ENCODE measurements at places on chromosomes 1 and 21. TPM values are rescaled to one million over a fixed set of nuclear protein-coding genes. Genes with fewer than 3 reads are reported as not detected.
A peak's percentile ranks its signal among the peaks of the same experiment; 100 is the strongest.

Gene CRYAA
- total RNA-seq: not detected

Gene CELF3
- not detected for total RNA-seq

Gene RNF187
- 123 TPM for total RNA-seq

Gene C1orf87
- under 0.01 TPM for total RNA-seq

DNA sequence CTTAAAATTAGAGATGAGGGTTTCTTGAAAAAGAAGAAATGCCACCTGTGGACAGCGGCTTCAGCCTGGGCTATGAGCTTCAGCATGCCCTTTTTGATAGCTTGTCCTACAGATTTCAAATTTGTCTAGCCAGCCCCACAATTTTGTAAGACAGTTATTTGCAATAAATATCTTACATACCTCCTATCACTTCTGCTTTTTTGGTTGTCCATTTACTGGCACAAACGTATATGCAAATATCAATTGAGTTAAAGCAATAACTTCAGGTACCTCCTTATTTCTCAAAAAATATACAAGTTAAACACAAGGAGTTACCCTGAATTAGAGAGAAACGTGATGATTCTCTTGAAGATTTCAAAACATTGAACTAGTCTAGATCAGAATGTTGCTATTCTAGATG, 53.5 kb downstream of the OLFM3 start:
- H3K27ac ChIP-seq: no peak overlapping the region
- no peaks in the 10 kb centered on the region for H3K36me3 ChIP-seq
- H3K27me3 ChIP-seq: no peaks in the 10 kb centered on the region
- no peaks in the 10 kb centered on the region for H3K4me1 ChIP-seq
- no peak overlapping the region for H3K4me3 ChIP-seq
- no peak for DNase-seq

- H3K4me3 ChIP-seq: no peak overlapping the region
- no peaks in the 10 kb centered on the region for H3K4me1 ChIP-seq
- no peaks in the 10 kb centered on the region for H3K27me3 ChIP-seq
- DNase-seq: no peak
- no peaks in the 10 kb centered on the region for H3K36me3 ChIP-seq
- H3K27ac ChIP-seq: no peak overlapping the region
Observed at GRCh38 chr1:164163289-164163849, 395.6 kb upstream of the PBX1 start.

DNA sequence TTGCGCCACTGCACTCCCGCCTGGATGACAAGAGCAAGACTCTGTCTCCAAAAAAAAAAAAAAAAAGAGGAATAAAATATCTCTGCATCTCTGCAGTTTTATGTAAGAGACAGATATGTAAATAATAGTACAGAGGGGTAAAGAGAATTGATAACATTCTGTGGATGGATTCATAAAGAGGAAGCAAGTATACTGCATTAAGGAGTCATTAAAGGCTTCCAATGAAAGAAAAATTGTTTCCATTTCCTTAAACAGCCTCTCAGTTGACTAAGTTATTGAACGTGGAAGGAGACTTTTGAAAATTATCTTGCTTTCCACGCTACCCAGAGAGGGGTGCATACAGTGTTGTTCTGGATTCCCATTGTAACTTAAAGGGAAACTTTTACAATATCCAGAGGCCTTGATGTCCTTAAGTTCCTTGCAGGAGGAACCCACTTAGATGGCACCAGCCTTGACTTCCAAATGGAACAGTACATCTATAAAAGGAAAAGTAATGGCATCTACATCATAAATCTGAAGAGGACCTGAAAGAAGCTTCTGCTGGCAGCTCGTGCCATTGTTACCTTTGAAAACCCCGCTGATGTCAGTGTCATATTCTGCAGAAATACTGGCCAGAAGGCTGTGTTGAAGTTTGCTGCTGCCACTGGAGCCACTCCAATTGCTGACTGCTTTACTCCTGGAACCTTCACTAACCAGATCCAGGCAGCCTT, 13.8 kb downstream of the CEP350 start:
- no peak overlapping the region for H3K4me3 ChIP-seq
- H3K4me1 ChIP-seq: no peaks in the 10 kb centered on the region
- no peaks in the 10 kb centered on the region for H3K27me3 ChIP-seq

DNA sequence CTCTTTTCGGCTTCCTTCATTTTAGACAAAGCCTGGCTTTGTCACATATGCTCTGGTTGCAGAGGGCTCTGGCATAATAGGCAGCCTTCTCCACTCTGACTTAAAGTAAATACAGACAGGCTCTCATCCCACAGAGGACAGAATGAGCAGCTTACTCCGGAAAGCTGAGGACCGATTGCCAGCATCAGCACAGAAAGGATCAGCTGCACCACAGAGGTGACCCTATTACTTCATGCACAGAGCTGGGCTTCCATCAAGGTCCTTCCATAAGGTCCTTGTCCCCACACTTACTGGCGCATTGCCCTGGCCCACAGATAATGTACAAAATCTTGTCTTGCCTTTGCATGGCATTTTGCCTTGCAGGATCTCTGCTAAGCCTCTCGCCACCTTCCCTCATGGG, 67.6 kb downstream of the SEC16B start:
- H3K27me3 ChIP-seq: no peaks in the 10 kb centered on the region
- H3K4me3 ChIP-seq: no peak overlapping the region
- H3K4me1 ChIP-seq: no peaks in the 10 kb centered on the region
- no peak overlapping the region for H3K27ac ChIP-seq
- H3K36me3 ChIP-seq: no peaks in the 10 kb centered on the region

GRCh38 chr1:75614399-75614756, 3.5 kb upstream of the SLC44A5 start:
- H3K27ac ChIP-seq: no peak overlapping the region
- no peaks in the 10 kb centered on the region for H3K4me1 ChIP-seq
- no peaks in the 10 kb centered on the region for H3K36me3 ChIP-seq
- DNase-seq: no peak
- no peak overlapping the region for H3K4me3 ChIP-seq

DNA sequence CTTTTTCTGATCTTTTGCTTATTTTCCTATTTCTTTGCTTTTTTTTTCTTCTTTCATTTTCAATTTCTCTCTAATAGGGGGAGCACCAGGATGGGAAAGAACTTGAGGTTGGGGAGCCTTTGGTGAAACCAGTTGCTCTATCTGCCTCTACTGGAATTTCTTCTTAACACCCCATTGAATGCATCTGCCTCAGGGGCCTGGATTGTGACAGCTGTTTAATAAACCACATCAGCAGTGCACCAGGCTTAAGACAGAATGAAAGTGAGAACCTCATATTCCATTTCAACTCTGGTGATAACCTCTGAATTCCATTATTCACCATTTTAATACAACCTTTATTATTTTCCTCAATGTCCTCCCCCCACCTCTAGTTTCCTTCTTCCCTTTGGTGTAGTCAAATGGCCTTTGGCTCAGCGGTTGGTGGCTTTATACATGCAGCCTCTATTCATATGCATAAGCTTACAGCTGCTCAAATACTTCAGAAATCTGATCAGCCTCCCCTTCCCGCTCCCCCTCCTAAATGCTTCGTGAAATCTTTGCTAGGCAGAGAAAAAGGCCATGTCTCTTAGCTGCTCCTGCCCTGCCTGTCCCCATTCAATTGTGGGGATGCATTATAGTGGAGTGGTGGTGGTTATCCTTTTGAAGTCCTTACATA, 537.3 kb upstream of the PLXNA2 start:
- H3K36me3 ChIP-seq: no peaks in the 10 kb centered on the region
- H3K4me1 ChIP-seq: no peaks in the 10 kb centered on the region
- H3K27ac ChIP-seq: no peak overlapping the region
- DNase-seq: no peak
- H3K4me3 ChIP-seq: no peak overlapping the region

DNA sequence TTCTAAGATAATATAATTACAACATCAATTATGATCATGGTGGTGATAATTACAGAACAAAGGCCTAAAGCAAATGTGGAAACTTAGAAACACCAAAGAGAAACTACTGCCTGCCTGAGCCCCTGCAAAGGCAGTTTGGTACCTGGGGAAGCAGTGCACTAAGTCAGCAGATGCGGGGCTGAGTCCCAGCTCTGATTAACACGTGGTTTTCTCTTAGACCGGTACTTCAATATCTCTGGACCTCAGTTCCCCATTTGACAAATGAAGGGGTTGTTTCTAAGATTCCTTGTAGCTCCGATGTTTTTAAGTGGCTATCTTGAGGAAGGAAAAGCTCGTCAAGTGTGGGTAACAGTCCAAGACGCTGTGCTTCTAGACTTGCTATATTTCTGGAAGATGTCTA, 16.7 kb upstream of the PLEKHA6 start:
- H3K4me3 ChIP-seq: no peak overlapping the region
- no peaks in the 10 kb centered on the region for H3K36me3 ChIP-seq
- H3K27ac ChIP-seq: no peak overlapping the region
- peaks cover 61% of the 10 kb centered on the region for H3K27me3 ChIP-seq
- no peak for DNase-seq

GRCh38 chr1:53381790-53382401, 54.0 kb upstream of the LRP8 start:
- peak; percentile 82 for DNase-seq
- H3K27ac ChIP-seq: no peak overlapping the region
- peaks cover 9% of the 10 kb centered on the region for H3K27me3 ChIP-seq
- no peaks in the 10 kb centered on the region for H3K36me3 ChIP-seq
- H3K4me3 ChIP-seq: no peak overlapping the region

GRCh38 chr1:155080312-155081228, 1.9 kb downstream of the EFNA3 start:
- peaks cover 6% of the 10 kb centered on the region for H3K4me1 ChIP-seq
- no peak for DNase-seq
- H3K36me3 ChIP-seq: no peaks in the 10 kb centered on the region

- H3K36me3 ChIP-seq: no peaks in the 10 kb centered on the region
- H3K27ac ChIP-seq: no peak overlapping the region
- no peaks in the 10 kb centered on the region for H3K4me1 ChIP-seq
- DNase-seq: no peak
- no peaks in the 10 kb centered on the region for H3K27me3 ChIP-seq
Observed at GRCh38 chr1:26580116-26580515, 50.6 kb downstream of the RPS6KA1 start.

DNA sequence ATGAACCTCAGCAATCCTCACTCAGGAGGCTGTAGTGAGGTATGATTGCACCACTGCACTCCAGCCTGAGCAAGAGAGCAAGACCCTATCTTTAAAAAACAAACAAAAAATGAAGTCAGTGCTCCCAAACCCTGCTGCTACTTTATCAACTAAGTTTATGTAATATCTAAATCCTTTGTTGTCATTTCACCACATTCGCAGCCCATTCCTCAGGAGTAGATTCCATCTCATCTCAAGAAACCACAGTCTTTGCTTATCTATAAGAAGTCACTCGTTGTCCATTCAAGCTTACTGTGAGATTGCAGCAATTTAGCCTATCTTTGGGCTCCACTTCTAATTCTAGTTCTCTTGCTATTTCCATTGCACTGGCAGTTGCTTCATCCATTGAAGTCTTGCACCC, 44.3 kb upstream of the RGL1 start:
- no peak overlapping the region for H3K4me3 ChIP-seq
- H3K4me1 ChIP-seq: no peaks in the 10 kb centered on the region
- no peaks in the 10 kb centered on the region for H3K27me3 ChIP-seq
- H3K27ac ChIP-seq: no peak overlapping the region
- no peaks in the 10 kb centered on the region for H3K36me3 ChIP-seq

GRCh38 chr1:160197231-160197630, 6.9 kb downstream of the CASQ1 start:
- H3K27me3 ChIP-seq: peaks cover 11% of the 10 kb centered on the region
- no peaks in the 10 kb centered on the region for H3K4me1 ChIP-seq
- H3K4me3 ChIP-seq: no peak overlapping the region
- H3K36me3 ChIP-seq: no peaks in the 10 kb centered on the region

DNA sequence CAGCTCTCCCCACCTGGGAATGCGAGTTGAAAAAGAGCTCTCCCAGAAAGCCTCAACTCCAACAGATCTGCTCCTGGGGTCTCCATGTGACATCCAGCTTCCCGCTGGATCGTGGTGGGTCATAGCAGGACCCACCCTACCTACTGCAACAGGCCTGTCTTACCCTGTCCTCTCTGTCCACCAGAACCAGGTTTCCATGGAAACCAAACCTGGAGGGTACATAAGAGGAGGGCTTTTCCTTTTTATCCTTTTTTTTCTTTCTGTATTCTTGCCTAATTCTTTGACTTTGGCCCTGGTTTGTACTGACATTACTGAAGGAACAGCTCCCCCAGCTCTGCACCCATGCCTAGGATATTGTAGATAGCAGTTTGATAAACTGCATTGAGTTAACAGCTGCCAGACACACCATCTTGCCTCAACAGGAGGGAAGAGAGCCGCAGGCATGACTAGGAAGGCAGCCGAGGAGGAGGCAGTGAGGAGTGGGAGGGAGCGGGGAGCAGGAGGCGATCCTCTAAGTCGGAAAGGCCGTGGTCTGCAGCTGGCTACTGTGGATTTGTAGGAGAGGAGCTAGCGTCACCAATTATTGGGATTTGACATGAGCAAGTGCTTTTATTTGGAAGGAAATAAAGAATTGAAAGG, 9.7 kb upstream of the FMOD start:
- H3K27ac ChIP-seq: no peak overlapping the region
- H3K27me3 ChIP-seq: peaks cover 33% of the 10 kb centered on the region
- no peaks in the 10 kb centered on the region for H3K4me1 ChIP-seq

DNA sequence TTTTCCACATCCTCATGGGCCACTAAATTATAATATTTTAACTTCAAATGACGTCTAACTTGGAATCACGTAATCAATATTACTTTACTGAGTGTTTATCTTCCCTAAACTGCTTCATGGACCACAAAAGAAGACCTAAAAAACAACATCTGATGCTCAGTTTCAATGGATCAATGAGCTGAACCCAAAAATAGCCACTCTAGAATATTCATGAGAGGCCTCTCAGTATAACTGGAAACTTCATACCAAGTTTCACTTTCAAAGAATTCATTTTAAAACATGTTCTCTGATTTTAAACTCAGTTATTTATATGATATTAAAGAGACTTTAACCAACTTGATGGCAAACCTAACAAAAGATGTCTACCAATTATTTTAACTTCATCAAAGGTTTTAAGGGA, 23.7 kb upstream of the TIAM1 start:
- H3K27ac ChIP-seq: no peak overlapping the region
- no peak for DNase-seq
- no peaks in the 10 kb centered on the region for H3K36me3 ChIP-seq
- H3K4me1 ChIP-seq: no peaks in the 10 kb centered on the region

Measured in fibroblast of lung (primary cell).